Right cardiac atrium (tissue), 5 donors: ENCODE measurements at places on chromosomes 6 and 20. TPM values are rescaled to one million over a fixed set of nuclear protein-coding genes. Genes with fewer than 3 reads are reported as not detected.

- no peak for DNase-seq
Measured at GRCh38 chr6:23696992-23697391, 429.0 kb upstream of the NRSN1 start.

GRCh38 chr6:157228426-157229131, 94.7 kb downstream of the TMEM242 start:
- no peak for DNase-seq

- DNase-seq = peak; percentile 71
Measured at GRCh38 chr6:30766461-30767157, 22.3 kb upstream of the IER3 start.

DNA sequence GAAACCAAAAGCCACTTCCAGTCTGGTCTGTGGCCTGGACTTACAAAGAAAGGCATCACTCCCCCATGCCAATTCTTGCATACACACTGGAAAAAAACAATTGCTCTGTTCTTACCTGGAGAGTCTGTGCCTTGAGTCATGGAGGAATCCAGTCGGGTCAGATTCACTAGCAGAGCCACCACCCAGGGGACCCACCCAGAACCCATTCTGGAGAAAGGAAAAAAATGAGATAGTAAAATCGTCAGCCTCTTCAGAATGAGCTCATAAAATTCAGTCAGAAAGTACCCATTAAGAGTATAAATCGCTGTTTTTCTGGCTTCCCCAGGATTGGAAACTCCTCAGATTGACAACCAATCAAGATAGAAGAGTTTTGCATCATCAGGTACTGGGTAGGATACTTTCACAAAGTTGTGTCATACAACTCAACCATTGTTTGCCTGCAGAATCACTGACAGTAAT, at the start of gene HLA-DOB:
HLA-DOB (minus strand) TSS at position 257 of the 459 bp plus-strand sequence; CDS start at position 206, 51 bp downstream.
- no peak for DNase-seq

GRCh38 chr6:23305325-23305943, 736.1 kb downstream of the HDGFL1 start:
- DNase-seq = no peak

PRSS35 gene
- total RNA-seq = 9.4 TPM

GRCh38 chr6:4459032-4459431, 317.2 kb upstream of the CDYL start:
- DNase-seq = no peak

- no peak for DNase-seq
Measured at GRCh38 chr20:10987651-10988383, 314.0 kb upstream of the JAG1 start.

GRCh38 chr6:138017166-138017757, 90.0 kb downstream of the PERP start:
- no peak for DNase-seq

DNA sequence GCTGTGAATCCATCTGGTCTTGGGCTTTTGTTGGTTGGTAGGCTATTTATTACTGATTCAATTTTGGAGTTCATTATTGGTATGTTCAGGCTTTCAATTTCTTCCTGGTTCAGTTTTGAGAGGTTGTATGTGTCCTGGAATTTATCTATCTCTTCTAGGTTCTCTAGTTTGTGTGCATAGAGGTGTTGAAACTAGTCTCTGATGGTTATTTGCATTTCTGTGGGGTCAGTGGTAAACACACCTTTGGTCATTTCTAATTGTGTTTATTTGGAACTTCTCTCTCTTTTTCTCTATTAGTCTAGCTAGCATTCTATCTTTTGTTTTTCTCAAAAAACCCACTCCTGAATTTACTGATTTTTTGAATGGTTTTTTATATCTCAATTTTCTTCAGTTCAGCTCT, 70.1 kb upstream of the IRAK1BP1 start:
- DNase-seq = no peak

EGFL8 gene
- 10.7 TPM for total RNA-seq

DNA sequence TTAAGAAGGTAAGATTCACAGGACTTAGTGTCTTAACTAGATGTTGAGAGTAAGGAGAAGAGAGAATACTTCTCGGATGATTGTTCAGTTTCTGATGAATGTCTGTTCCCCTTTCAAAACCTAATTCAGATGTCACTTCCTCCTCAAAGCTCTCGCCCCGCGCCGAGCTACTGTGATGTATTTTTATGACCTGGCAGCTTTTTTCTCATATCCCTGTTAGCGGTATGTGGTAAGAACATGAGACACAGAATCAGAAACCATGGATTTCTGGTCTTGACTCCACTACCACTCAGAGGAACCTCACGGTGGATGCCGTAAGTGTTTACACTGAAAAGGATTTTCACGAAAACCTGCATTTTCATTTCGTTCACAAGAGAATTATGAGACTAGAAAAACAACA, 48.4 kb downstream of the CEP43 start:
- DNase-seq = peak; percentile 60

DNA sequence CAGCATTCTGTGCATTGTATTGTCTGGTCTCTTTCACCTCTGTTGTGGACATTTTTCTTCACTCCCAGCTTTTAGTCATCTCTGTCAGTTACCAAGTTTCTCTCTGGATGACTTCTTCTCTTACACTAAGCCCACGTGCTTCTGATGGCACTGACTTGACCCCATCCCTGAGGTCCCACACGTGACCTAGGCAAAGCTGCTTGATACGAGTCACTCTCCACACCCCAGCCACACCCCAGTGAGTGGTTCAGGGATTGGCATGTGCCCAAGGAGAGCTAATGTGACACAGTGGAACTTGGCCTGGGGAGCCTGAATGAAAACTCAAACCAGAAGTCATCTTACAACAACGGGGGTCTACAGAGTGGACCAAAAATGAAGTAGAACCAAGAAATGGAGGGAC, 32.2 kb downstream of the HTR1E start:
- no peak for DNase-seq

DNA sequence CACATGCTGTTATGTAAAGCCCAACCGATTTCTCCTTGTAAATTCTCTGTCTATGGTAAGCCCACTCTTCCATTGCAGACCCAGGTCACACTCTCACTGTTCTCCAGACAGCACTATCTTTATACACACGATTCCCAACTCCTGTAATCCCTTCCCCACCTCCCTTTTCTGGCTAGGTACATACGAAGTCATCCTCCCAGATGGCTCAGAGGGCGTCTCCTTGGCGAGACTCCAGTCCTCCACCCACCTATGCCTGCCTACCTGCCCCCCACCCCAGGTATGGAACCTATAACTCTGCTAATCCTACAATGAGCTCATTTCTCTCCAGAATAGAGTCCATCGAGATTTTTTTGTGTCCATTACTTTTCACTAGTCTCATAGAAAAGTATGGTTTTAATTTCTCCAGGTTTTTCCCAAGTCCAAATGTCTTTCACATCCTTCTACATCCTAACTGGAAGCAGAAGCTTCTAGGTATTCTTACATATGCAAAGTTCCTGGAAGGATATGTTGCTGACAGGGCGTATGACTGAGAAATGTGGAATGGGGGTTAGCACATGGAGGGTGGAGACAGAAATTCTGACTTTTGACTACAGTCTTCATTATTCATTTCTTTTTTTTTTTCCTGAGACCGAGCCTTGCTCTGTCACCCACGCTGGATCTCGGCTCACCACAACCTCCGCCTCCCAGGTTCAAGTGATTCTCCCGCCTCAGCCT, 22.8 kb downstream of the SCML4 start:
- no peak for DNase-seq

- DNase-seq = peak; percentile 90
Measured at GRCh38 chr6:35318196-35319171, 20.9 kb downstream of the DEF6 start.

DLL1 gene
- 29.2 TPM for total RNA-seq

GRCh38 chr6:169395080-169395805, 141.6 kb upstream of the THBS2 start:
- no peak for DNase-seq

DNA sequence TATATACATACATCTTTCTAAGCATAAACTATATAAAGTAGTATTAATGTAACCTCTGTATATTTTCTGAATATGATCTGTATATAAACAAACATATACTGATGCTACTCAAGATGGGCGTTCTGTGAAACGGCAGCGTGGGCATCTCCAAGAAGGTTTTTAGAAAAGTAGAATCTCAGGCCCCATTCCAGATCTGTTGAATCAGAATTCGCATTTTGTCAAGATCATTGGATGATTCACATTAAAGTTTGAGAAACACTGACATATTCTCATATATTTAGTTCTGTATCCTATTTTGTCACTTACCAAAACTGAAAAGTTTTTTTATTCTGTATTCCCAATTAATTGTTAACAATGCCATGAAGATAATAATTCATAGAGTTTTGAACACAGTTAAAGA, 5.5 kb downstream of the C6orf141 start:
- no peak for DNase-seq

DNA sequence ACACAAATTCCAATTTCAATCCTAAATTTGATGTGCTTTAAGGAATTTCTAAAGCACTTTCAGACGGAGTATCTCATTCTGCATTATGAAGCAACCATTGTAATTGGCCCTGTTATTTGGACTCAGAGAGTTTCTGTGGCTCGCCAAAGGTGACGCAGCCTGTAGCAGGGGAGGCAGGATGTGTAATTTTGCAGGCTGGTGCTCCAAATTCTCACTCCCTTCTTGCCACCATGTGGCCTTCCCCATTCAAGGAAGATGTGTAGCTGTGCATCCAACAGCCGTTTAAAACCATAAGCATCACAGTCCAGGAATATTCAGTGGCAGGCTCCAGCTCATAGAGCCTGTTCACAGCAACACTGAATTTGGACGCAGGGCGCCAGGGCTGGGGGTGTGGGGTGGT, 45.8 kb downstream of the AGPAT4 start:
- no peak for DNase-seq

CLPSL2 gene
- total RNA-seq = not detected

PTK6 gene
- total RNA-seq = not detected

SFT2D1 gene
- total RNA-seq = 23.6 TPM

MMP24 gene
- total RNA-seq = 0.39 TPM

C6orf118 gene
- total RNA-seq = not detected

DNA sequence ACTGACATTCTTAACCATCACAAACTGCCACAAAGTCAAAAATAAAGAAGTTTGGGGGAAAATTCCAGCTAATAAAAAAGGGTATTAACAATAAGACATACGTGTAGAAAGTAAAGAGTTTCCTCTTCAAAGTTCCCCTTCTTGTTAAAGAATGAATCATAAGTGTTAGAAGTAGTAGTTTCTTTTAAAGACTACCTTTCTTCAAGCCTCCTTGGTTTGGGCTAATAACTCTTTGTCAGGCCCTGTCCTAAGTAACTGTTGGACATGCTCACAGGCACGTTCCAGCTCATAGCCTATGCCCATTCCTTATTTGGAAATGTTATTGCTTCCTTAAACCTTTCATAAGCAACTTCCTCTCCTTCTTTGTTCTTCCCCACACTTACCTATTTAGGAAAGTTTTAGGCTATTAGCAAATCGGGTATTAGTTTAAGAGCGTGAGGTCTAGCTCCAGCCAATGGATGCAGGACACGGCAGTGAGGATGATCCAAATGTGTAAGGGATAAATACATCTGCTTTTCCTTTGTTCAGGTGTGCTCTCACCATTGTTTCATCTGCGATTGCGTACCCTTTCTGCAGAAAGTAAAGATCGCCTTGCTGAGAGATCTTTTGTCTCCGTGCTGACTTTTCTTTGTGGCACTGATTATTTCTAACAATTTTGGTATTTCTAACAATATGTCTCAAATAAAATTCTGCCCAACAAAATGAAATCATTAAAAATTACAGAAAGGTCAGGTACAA, 64.9 kb downstream of the CHD6 start:
- no peak for DNase-seq

DNA sequence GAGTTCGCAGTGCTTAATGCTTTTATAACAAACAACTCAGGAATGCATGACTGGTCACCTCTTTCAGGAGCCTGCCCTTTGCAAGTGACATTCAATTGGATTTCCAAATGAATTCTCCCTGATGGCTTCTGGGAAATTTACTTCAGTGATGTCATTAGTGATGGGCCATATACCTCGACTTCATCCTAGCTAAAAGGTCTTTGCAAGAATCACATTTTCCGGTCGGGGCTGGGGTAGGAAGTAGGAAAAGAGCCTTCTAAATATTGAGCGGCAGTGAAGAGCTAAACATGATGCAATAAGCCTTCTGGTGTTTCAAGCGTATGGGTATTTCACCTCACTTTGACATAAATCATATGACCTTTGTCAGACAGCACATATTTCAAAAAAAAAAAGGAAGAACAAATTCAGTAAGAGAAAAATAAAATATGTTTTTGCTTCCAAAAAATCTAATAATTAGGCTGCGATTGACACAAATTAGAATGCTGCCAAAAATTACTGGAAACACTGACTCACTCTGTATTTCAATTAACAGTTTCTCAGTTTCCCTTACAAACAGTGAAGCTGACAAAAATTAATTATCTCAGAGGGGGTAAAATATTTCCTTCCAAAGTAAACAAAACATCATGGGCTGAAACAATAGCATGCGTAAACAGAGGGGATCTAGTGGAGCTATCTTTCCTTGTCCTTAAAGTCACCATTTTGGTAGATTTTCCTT, 39.8 kb downstream of the ADTRP start:
- DNase-seq = no peak

- no peak for DNase-seq
Measured at GRCh38 chr20:31930779-31931178, 21.1 kb downstream of the PDRG1 start.

GRCh38 chr6:1538810-1539478, 70.8 kb upstream of the FOXC1 start:
- DNase-seq = peak; percentile 64

KIF6 gene
- total RNA-seq = 1.4 TPM

NFATC2 gene
- 8.3 TPM for total RNA-seq

ADGRF4 gene
- 0.85 TPM for total RNA-seq

DNA sequence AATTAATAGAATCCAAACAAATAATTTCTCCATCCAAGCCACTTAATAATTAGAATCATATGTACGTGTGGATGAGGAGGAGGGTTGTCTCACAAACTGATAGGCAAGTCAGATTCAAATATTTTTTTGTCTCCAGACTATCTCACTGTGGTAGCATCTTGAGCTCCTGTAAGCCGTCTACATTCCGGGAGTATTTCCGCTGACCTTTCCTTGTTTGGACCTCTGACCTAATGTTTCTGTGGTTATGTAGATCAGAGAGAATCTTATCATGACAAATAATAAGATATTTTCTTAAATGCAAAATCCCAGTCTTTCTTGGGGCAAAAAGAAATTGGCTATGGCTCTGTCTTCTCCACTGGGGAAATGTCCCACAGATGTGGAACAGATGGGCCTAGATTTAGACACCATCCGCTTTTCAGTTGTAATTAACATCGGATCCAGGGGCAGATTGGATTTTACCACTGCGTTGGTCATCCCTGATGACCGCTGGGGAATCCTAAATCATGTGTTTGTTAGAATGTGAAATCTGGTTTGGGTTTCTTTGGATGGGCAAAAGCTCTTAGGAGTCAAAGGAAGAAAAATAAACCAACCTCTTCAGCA, 197.1 kb upstream of the RIN2 start:
- DNase-seq = no peak

NKAPL gene
- 6.1 TPM for total RNA-seq

NOTCH4 gene
- total RNA-seq = 27.6 TPM
